ENCODE measurements at places on chromosomes 13 and 19.

GRCh38 chr13:103101500-103101899 lies 35.3 kb upstream of the SLC10A2 start:
- no peak for DNase-seq

GRCh38 chr19:10144361-10144760 lies 24.7 kb upstream of the EIF3G start:
- no peak for DNase-seq

- no peak for DNase-seq
Measured at GRCh38 chr13:109768176-109768575, 18.2 kb downstream of the IRS2 start.

- DNase-seq, result no peak
Measured at GRCh38 chr13:27170516-27171243, 931 bp downstream of the USP12 start.

- no peak for DNase-seq
Measured at GRCh38 chr13:79070343-79070974, 335.6 kb downstream of the RBM26 start.

GRCh38 chr19:3507371-3508120 lies 1.4 kb downstream of the FZR1 start:
- no peak for DNase-seq
